ENCODE measurements at places on chromosomes 16 and 17.

DNA sequence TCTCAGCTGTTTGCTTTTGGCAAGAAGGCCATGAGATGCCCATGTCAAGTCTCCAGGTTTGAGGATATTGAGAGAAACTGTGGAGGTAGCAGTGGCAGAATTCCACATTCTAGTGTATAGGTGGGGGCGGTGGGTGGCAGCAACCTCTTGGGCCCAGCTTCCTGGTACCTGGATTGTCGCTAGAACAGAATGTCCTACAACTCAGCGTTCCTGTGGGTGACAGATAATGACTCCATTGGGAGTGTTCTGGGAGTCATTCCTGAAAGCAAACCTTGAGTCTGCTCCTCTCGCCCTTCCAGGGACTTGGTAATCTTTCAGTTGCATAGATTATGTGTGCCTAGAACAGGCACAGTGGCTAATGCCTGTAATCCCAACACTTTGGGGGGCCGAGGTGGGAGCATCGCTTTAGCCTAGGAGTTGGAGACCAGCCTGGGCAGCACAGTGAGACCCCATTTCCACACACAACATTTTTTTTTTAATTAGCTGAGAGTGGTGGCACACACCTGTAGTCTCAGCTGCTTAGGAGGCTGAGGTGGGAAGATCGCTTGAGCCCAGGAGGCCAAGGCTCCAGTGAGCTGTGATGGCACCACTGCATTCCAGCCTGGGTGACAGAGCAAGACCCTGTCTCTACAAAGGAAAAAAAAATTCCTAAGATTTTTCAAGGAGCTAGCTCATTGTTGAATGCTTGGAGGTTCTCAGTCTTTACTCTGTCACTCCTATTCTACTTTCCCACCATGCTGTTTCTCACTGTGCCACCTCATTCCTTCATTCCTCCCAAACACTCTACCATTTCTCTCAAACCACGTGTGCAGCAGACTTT, 37.9 kb upstream of the METTL16 start:
- DNase-seq = no peak

DNA sequence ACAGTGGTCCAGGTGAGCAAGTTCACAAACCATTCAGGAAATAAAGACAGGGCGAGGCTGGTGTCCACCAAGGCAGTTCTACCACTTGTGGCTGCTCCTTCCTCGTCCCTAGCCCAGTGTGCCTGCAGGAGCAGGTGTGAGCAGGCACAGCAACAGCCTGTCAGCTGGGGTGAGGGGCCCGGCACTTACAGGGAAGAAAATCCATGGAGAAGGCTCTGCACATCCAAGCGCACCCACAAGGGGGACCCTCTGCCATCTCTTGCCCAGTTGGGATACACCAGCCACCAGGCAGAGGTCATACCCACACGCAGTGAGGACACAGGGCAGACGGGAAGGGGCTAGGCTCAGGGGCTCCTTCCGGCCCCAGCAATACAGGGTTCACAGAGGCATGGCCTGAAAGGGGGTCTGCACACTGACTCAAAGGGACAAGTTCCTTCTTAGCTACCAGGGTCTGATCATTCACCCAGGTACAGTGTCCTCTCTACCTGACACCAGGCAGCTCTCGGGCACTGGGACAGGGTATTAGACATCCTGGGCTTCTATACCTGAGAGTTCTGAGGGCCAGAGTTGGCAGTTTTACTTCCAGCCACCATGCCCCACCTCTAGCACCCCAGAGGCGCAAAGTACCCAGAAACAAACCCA, 27.0 kb downstream of the CDIP1 start:
- DNase-seq = no peak

DNA sequence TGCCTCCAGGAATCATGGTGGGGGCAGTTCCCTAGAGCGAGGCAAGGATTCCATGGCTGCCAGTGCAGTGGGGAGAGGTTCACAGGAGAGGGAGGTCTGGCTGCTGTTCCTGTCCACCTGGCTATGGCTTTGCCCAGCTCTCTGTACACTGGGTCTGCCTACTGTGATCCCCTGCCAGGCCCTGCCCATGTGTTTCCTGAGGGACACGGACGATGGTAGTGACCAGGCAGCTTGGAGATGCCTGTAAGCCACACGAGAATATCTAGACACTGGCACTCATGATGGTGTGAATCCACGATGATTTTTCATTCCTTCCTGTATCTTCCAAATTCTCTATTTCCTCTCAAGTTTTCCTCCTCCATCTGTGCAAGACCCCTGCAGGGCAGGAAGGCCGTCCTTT, 11.1 kb downstream of the C1QTNF8 start:
- DNase-seq = no peak

- no peak for DNase-seq
Observed at GRCh38 chr16:86088287-86088686, 189.3 kb downstream of the IRF8 start.

GRCh38 chr17:28896884-28897768, at the start of gene FLOT2:
Gene FLOT2 (minus strand): TSS chr17:28897733. CDS start chr17:28897574, 159 bp downstream.
- peak; percentile 60 for DNase-seq

DNA sequence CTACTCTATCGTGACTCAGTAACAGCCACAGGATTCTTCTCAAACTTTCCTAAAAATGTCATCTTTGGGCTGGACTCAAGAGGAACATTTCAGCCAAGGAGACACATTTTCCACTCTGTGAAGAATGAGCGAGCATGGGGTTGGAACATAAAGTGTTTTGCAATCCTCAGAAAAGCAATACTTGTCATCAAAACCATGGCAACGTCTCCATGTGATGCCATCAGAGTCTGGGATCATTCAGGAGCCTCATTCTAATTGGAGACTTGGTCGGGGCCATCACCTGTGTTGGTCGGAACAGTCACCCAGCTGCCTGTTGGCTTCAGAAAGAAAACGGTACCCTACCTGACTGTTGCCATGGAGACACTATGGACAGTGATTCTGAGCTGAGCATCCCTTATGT, 25.5 kb downstream of the MYOCD start:
- no peak for DNase-seq

DNA sequence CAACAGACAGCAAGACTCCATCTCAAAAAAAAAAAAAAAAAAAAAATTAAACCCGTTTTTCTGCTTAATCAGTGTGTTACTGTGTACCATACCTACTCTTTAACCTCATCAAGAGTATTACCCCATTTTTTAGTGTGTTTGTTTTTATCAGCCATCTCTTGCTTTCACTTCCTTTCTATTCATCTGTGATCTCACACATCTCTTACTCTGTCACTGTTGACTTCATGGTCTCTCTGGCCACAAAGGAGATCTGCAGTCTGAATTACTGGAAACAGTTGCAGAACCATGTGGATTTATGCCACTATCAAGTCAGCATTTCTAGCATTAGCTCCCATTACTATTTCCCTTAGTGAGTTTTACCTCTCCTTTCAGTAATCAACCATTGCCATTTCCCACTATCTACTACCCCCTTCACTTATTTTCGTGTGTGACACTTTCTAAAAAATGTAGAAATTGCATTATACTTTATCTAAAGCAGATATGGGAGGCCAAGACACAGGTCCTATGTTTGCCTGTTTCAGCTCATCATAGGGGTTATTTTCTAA, 20.1 kb downstream of the NDEL1 start:
- DNase-seq = peak; percentile 7
